ENCODE measurements at places on chromosomes 4 and X.

GRCh38 chr4:79043138-79043537, 103.9 kb upstream of the PAQR3 start:
- DNase-seq, result no peak

GRCh38 chrX:10010686-10011085, 43.5 kb downstream of the CLDN34 start:
- DNase-seq, result no peak

- DNase-seq, result no peak
Measured at GRCh38 chr4:89284828-89285227, 22.8 kb downstream of the GPRIN3 start.

DNA sequence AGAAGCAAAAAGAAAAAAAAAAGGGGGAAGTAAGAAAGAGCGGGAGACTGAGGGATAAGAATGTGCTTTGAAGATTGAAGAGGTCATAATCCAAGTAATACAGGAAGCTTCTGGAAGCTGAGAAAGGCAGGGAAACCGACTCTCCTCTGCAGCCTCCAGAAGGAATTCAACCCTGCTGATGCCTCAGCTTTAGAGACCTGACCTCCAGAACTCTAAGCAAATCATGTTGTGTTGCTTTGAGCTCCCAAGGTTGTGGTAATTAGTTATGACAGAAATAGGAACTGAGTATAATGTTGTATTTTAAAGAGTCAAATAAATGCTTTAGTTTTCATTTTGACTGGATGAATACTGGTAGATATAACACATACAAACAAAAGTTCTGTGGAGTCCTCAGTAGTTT, 48.0 kb upstream of the FAT1 start:
- DNase-seq, result no peak

DNA sequence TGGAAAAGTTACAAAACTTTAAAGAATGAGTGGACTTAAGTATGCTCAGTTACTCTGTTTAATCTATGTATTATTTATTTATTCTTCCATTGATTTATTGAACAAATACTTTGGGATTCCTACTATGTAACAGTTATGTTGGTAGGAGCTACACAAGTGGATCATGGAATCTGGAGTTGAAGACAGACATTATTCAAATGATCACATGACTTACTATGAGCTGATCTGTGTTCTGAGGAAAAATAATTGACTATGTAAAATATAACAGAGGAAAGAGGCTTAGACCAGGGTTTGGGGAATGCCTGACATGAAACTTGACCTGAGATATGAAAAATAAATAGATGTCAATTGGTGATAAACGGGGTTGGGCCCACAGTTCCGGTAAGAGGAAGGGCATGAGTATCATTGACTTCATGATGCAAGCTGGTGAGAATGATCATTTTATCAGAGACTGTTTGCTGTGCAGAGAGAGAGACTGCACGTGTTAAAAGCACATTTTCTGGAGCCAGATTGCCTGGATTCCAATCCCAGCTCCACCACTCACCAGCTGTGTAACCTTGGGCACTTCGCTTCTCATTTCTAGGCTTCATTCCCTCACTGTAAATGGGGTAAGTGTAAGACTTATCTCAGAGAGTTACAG, 179.0 kb downstream of the SPCS3 start:
- no peak for DNase-seq

Data from urothelium cell line (cell line).